ENCODE measurements at places on chromosomes 5 and 9.

DNA sequence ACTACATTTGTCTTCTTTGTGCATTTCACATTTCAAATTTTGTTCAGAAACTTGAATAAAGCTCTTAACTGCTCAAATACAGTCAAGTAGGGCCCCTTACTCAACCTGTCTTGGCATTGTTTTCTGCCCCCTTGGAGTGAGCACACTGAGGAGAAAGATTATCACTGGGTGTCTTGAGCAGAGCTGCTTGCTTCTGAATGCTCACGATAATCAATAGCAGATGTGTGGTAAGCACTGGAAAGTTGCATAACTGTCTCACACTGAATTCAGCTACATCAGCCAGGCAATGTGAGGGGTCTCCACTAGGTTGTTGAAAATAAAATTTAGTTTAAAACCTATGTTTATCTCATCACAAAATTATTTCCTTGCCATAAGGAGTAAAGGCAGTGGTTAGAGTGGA lies 7.8 kb upstream of the TNFAIP8 start:
- no peak for DNase-seq

DNA sequence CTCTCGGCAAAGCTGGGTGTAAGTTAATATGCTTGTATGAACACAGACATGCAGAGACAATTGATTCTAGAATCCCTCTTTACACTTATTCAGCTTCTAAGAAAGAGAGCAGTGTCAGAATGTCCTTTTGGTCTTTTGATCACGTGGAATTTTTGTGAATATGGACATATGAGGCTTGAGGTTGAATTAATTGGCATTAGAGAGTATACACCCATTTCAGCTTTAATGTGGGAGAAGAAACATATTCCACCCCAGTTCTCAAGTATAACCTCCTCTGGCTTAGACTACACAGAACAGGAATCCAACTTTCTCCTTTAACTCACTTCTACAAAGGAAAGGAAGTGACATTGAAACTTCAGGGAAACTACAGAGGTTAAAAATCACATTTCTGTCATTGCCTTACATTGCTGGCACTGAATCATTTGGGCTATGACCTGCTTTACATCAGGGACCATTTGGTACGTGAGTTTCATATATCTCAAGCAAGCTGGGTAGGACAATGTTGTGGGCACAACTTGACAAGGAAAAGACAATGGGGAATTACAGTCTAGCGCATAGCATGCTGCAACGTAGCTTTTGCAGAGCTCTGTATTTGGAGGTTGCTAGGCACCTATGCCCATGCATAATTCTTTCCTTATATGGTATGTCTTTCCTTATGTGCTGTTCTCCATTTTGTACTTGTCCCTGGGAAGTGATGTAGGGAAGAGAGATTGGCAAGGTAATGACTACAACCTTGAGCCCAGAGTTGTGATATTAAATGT lies 19.5 kb downstream of the DAB2 start:
- no peak for DNase-seq

- DNase-seq = no peak
Measured at GRCh38 chr5:38899936-38900335, 54.1 kb downstream of the OSMR start.

GRCh38 chr9:134437403-134438194 lies 111.3 kb downstream of the RXRA start:
- DNase-seq = no peak

DNA sequence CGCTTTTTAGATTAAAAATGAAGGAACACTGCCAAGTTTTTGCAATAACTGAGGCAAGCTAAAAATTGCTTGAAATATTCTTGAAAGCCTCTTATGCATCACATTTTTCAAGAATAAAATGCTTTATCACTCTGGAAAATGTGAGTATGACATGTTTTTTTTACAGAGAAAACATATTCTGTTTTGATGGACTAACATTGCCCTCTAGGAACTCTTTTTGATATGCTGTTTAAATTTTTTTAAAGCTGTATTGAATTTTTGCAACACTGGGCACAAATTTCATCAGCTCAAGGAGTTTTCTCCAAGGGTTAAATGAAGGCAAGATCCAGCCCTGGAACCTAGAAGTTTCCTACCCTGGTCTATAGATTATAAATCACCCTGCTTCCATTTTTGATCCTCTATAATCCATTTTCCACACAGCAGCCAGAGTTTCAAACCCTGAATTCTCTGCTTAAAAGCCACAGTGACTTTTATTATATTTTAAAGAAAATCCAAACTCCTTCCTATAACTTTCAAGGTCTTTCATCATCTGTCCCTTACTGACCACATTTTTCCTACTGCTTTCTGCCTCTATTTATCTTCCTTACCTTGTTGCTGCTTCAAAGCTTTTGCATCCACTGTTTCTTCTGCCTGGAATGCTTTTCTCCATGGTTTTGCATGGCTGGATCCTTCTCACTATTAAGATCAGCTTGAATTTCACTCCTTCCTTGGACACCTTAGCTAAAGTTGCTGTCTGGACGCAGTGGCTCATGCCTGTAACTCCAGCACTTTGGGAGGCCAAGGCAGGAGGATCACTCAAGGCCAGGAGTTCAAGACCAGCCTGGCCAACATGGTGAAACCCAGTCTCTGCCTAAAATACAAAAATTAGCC lies 60.9 kb downstream of the IL31RA start:
- DNase-seq = no peak

DNA sequence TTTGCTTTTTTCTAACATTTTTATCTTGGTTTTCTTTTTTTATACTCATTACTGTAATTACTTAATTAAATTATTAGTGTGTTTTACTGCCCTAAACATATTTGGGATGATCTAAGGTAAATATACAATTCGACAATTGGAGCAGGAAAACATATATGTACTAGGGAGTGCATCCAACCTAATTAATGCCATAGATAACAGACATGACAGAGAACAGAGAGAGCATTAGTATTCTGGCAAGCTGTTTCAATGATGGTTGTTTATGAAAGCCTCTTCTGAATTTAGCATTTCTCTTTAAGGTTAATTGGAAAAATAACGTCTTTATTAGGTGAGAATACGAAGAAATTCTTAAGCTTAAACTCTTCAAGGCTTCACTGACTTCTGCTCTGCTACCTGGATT lies 300.1 kb upstream of the PRR16 start:
- DNase-seq = no peak

DNA sequence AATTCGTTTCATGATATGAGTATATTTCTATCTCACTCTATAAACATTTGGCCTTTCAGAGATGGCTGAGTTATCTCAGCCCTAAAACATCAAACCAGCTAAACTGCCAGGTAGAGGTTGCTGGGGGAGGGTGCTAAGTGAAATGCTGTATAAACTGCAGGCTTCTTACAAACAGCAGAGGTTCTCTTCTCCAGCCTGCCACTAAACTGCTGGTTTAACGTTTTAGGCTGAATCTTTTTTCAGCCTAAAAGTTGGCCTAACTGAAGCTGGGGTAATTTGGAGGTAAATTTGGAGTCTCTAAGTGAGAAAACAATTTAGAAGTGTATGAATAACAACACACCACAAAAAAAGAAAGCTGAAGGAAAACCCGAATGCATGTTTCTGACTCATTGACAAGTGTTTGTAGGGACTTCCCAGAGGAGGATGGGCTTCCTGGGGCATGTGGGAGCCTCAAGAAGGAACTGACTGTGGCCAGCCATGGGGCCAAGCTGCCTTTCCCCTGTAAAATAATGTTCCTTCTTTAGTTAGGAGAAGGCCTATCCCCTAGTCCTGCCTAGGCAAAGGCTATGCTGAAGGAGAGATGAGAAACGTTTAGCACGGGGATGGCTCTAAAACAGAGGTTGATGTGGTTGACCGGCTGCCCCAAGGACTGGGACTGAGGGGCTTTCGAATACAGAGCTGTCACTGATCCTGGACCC lies 44.3 kb downstream of the SLC28A3 start:
- DNase-seq = no peak

DNA sequence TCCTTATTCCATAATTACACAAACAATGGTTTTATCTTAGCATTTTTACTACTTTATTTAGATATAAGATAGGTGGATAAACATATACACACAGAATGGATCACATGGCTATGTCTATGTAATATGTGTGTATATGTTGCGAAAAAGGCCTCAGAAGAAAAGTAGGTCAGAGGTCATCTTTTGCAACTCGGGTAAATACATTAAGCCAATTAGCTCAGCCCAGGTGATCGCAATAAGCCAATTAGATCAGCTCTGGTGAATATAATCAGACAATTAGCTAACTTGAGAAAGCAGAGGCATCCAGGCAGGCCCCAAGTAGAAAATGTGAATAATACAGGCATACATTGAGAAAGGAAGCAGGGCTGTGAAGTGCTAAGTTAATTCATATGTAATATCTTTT lies 24.3 kb downstream of the SLCO4C1 start:
- DNase-seq = no peak

- DNase-seq = no peak
Measured at GRCh38 chr5:122691931-122692330, 82.9 kb upstream of the SNX2 start.

DNA sequence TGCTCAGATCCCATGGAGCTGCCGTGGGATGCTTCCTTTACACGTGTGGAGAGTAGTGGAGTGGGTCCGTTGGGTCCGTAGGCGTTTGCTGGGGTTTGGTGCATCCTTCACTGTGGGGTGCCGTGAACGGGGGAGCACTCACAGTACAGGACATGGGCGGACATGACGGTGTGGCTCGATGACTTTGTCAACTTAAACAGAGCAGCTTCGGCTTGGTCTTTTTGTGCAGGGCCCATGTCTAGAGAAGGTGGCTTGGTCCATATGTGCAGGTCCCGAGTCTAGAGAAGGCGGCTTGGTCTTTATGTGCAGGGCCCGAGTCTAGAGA lies 26.4 kb upstream of the EXOC3 start:
- no peak for DNase-seq

GRCh38 chr9:113199683-113200329 lies 21.3 kb downstream of the FKBP15 start:
- DNase-seq = no peak

DNA sequence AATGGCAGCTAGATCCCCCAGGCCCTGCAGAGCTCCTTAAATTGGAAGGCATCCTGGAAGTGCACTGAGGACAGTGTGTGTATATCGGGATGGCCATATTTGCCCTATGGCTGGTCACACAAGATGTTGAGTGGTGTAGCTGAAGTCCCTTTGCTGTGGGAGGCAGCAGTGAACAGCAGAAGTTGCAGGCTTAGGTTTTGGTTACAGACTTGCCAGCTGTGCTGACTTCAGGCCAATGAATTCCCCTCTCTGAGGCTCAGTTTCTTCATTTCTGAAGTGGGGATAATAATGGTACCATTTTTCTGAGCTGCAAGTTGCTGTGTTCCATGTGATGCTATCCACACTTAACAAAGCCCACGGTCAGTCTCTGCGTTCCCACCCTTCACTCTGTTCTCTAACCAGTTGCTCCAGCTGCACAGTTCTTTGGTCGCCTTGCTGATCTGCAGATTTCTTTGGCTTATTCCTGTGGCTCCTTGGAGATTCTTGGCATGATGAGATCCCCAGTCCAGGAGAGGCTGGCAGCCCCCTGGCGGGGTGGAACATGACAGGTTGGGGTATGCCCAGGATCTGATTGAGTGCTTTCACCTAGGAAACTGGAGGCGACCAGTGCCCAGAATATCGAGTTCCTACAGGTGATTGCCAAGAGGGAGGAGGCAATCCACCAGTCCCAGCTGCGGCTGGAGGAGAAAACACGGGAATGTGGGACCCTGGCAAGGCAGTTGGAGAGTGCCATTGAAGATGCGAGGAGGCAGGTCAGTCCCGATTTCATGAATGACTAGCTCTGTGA lies 6.5 kb upstream of the GLE1 start:
- no peak for DNase-seq

GRCh38 chr5:160271396-160271795 lies 41.0 kb downstream of the CCNJL start:
- DNase-seq = peak; percentile 54

DNA sequence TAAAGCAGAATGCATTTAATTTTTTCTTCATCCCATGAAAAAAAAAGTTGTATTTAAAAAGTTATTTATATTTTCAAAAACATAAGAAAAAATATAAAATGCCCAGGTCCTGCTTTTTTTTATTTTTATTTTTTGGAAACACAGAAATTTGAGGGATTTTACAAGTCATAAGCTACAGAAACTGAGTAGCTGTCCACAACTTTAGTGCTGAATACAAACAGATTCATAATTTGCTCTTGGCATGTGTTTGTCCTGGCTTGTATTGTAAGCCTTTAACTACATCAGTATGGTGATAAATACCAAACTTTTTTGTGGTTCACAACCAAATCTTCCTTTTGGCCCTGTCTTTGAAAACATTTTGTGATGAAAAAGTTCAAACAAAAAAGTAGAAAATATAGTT lies 7.5 kb upstream of the PLCXD3 start:
- DNase-seq = no peak

DNA sequence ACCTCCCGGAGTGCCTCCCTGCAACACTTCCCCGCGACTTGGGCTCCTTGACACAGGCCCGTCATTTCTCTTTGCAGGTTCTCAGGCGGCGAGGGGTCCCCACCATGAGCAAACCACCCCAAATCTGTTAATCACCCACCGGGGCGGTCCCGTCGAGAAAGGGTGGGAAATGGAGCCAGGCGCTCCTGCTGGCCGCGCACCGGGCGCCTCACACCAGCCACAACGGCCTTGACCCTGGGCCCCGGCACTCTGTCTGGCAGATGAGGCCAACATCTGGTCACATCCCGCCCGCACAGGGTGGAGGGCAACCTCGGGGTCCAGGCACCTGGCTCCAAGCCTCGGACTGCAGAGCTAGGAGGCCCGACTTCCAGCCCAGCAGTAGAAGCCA lies 776 bp upstream of the TERT start:
- DNase-seq = no peak

GRCh38 chr5:106875591-106876297 lies 795.0 kb downstream of the EFNA5 start:
- DNase-seq = no peak

GRCh38 chr5:58013542-58014258 lies 446.2 kb downstream of the PLK2 start:
- DNase-seq = no peak

GRCh38 chr5:36237751-36238150 lies 4.0 kb downstream of the NADK2 start:
- no peak for DNase-seq

GRCh38 chr5:19751326-19751725 lies 236.7 kb downstream of the CDH18 start:
- DNase-seq = no peak

GRCh38 chr5:66870708-66871107 lies 274.5 kb downstream of the MAST4 start:
- no peak for DNase-seq

Measured in NCI-H1092 treated with DMSO at 0.1 percent for 48 hours (cell line).